Fibroblast of skin of back (primary cell): ENCODE measurements at places on chromosomes 4 and X.
A peak's percentile ranks its signal among the peaks of the same experiment; 100 is the strongest.

DNA sequence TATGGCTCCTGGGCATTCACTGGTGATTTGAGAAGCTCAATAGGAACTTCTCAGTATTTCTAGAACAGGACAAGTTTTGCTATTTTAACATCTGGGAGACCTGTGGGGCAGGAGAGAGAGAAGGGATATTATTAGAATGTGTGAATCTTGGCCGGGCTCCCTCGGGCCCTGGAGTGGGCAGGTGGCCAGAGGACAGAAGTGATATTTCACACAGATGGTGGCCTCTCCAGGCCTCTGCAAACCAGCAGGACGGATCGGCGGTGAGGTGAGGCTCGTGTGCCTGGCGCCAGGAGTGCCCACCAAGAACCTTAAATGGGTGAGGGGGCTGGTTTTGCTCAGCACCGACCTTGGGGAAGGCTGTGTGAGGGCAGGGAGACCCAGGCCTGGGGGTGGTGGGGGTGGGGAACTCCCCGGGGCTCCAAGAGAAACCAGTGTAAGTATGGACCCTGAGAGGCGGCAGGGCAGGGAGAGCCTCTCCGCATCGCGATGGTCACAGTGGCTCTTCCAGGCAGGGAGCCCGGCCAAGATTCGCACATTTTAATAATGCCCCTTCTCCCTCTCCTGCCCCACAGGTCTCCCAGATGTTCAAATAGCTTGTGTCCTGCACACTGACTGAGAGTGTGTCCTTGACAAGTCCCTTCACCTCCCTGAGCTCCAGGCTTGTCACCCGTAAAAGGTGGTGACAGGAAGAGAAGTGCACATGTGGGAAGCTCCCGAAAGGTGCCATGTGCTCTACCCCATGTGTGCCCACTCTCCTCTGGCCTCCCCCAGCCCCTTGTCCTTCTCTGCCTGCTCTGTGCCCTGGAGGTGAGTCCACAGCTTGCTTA lies 64.9 kb downstream of the SORCS2 start:
- DNase-seq: peak; percentile 24

DNA sequence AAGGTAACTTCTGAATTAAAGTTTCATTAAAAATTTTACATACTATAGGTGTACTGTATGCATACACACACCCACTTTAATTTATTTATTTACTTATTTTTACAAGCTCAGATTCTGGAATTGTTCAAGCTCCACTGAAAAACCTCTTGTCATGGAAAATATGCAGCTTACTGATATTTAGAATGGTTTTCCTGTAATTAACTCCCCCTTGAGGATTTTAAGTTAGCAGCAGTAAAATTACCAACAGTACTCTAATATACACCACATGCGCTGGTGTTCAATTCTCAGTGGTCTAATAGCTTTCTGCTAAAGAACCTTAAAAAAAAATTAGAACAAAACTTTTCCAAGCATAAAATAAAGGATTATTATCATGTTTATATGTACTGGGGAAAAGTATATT lies 12.0 kb downstream of the MAB21L2 start:
- DNase-seq: no peak

DNA sequence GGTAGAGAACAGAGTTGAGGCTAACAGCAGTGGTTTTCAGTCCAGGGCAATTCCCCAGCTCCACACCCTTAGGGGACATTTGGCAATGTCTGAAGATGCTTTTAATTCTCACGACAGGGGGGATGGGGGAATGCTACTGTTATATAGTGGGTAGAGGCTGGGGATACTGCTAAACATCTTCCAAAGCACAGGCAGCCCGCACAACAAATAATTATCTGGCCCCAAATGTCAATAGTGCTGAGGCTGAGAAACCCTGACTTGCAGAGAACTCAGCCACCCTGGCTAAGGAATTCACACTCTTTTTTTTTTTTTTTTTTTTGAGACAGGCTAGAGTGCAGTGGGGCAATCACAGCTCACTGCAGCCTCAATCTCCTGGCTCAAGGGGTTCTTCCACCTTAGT lies 60.6 kb downstream of the POLR2B start:
- peak; percentile 43 for DNase-seq

DNA sequence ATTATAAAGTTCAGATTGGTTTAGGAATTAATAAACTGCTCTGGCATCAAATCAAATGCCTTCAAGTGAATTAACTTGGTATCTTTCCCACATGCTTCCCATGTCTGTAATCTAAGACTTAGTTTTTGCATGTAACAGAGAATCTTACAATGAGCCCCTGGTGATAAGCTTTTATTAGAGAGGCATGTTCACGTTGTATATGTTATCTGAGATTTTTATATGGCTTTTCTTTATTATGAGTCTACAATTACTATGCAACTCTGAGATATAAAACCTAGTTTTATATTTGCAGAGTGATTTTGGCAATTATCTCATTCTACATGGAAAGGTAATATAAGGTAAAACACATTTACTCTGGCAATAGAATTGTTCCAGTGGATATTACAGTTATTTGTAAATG lies 1578.4 kb upstream of the IGFBP7 start:
- DNase-seq: no peak

DNA sequence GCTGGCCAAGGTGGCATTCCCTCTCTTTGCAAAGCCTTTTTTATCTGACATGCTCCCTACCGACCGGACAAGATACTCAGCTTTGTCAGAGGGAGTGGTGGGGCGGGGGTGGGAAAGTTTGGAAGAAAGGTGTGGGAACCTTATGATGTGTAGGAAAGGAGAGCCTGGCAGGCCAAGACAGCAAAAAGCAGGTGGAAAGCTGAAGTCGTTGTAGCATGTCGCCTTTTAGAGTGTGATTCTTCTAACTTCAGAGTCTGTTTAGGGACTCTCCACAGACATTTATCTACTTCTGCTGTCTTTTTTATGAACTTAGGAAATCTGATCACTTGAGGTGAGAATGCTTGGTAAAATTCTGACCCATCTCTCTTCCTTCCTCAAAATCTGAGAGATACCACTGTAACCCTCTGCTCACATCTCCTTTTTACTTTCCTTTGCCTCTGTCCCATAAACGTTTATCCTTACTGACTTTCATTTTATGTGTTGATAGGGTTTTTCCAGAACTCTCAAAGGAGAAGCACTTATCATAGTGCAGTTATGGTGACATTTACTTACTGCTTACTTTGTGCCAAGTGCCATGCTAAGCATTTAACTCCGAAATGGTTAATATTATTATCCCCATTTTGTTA lies 8.2 kb upstream of the RUFY3 start:
- no peak for DNase-seq

GRCh38 chr4:93814722-93815121 lies 13.8 kb upstream of the ATOH1 start:
- no peak for DNase-seq

DNA sequence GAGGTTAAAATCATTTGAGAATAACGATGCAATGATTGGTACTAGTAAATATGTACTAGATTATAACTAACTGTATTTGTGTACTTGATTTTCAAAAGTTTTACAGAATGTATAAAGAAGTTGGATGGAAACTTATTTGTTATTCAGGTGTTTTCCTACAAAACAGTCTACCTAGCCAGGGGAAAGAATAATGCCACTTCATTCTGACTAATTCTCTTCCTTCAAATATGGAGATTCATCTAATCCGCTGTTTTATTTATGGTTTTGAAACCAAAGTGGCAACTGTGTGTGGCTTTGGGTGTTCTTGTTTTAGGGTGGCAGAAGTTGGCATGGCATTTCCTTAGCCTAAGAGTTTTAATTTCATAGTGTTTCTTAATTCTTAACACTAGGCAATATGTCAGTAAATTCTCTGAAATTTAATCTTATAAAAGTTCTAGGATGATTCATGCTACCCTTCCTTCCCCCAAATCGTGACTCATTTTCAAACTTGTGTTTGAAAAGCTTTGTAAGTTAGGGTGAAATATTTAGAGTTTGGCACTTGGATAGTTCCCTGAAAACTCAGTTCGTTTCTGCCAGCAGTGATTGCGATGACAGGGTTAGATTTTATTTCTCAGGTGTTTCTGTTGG lies 62.6 kb downstream of the DCLK2 start:
- peak; percentile 82 for DNase-seq

DNA sequence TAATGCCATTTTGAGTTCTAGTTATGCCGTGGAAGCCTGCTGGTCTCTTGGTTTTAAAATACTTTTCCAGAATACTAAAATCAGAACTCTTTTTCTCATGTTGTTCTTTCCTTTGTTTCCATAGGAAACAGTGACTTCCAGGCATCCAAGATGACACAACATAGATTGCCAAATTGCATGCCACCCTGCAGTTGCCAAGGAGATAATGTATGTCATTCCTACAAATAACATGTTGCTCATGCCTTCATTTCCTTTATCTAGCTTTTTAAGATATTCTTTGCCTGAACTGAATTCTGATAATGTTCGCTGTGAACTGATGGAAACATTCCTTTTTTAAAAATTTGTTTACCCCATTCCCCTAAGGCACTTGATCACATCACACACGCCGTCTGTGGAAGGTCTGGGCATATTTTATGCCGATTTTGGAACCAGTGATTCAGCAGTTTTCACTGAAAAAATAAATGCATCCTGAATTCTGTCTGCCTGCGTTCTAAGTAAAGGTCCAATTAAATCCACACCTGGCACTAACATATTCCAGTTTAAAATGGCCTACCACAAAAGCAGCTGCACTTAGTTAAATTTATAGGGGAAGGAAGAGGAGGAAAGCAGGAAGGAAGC lies 38.0 kb upstream of the COX7B2 start:
- DNase-seq: peak; percentile 35

DNA sequence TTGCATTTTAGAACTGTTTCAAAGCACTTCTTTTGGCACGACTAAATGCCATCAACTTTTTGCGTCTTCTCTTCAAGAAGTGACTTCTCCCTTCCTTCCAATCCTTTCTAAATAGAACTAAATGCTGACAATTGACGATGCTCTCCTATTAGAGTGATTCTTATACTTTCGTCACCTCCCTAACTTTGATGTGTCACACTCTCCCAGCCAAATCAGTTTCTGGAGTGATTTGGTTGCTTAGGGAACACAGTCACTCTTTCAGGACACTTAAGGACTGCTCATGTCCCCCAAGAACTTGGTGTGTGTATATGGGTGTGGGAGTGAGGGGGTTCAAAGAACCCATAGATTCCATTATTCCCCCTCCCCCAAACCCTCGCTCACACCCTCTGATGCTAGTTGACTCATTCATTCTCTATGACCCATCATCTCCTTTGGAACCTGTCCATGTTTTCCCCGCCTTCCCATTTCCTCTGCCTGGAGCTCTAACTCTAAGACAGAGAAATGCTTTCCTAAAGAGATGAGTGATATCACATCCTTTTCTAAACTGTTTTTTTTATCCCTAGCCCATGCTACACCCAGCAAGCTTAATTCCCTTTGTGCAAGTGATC lies 26.8 kb upstream of the AREG start:
- DNase-seq: peak; percentile 92

DNA sequence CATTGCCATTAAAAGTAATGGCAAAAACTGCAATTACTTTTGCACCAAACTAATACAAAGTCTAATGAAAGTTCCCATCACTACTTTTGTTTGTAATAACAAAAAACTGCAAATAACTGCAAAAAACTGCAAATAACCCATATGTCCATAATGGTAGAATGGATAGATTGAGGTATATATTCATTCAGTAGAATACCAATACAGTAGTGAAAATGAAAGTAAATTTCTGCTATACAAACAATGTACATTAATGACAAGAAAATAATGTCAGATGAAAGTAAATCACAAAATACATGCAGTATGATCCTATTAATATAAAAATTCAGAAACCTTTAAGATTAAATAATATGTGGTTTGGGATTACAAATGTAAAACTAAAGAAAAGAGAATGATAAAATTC lies 41.3 kb upstream of the CEP135 start:
- no peak for DNase-seq

DNA sequence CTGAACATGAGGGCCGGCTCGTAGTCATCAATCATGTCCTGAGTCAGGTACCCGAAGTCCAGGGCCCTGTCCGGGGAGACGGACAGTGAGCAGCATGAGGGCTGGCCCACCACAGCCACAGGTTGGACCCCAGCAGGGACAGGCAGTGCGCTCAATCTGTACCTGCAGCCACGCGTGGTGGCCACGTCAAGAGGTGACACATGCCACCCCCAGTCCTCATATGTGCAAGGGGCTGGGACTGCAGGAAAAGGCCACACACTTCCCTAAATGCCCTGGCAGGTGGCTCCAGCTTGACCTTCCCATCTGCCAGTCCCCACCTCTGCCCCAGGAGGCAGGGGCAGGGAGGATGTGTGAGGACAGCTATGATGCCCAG lies 73.8 kb upstream of the MXD4 start:
- DNase-seq: no peak

GRCh38 chr4:11428231-11428898 lies at the start of gene HS3ST1:
HS3ST1 (minus strand) TSS chr4:11428894; CDS start chr4:11400005, 28,889 bp downstream.
- no peak for DNase-seq

DNA sequence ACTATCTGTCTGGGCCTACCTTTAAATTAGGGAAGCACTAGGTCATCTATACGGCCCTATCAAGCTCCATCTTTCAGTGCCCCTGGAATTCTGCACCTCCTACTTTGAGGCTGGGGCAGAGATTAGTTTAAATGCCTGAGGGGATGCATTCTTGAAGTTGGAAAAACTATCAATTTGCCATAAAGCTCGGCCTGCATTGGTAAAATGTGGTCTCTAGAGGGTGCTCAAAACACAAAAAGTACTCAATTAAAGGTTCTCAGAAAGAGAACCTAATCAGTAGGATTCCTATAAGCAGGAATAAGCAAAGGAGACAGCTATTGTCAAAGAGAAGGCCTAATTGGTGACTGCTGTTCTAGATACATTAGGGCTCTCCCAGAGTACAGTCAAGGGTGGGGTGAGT lies 111.7 kb downstream of the AMER1 start:
- peak; percentile 8 for DNase-seq

GRCh38 chr4:1356181-1356998 lies 9.4 kb downstream of the UVSSA start:
- peak; percentile 43 for DNase-seq

DNA sequence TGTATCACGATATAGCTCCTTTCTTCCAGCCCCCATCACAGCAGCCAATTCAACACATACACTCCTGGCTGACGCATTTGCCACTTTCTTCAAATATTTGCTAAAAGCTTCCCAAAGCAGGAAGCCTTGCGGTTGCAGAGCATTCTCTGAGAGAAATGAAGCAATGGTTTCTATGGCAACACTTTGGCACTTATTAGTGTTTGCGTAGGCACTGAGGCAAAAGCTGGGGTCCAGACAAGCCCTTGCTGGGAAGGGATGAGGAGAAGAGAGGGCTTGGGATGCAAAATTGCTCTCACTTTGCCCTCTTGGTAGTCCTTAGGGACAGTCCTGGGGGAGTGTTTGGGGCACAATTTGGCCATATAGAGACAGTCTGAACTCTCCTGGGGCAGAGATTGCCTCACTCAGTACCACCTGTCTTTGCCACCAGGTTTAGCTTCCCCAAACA lies 55.0 kb upstream of the PAK3 start:
- DNase-seq: peak; percentile 87

GRCh38 chr4:188444500-188444899 lies 305.3 kb downstream of the TRIML1 start:
- DNase-seq: no peak

GRCh38 chr4:42671431-42672194 lies 14.7 kb upstream of the ATP8A1 start:
- no peak for DNase-seq
